ENCODE measurements at places on chromosomes 16 and 17.

DNA sequence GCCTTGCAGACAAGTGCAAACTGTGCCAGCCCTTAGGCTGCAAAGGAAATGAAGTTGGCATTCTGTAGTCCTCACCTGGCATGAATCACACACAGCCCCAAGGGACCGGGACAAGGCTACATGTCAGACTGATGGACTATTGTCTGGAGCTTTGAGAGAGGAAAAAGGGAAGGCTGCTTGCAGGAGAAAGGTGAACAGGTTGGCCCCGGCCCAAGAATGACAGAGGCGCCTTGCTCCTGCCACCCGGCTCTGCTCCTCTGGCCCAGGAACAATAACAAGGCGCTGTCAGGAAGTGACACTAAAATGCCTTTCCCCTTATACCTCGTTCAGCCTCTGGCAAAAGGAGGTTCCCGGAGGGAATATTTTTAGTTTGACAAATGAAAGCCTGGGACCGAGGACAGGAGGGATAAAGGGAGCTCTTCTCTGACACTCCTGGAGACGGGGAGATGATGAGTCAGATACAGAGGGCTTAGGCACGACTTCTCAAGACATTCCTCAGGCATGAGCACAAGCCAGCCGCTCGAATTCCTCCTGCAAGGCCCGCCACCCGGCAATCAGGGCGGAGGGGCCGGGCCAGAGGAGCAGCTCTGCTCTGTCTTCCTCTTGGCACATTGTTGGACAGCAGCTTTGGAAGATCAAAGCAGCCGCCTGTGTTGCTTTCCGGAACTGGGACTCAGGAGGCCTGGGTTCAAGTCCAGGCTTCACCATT lies 105.8 kb downstream of the NOG start:
- no peak for DNase-seq

GRCh38 chr17:77693776-77694175 lies 264.7 kb upstream of the TNRC6C start:
- DNase-seq = no peak

DNA sequence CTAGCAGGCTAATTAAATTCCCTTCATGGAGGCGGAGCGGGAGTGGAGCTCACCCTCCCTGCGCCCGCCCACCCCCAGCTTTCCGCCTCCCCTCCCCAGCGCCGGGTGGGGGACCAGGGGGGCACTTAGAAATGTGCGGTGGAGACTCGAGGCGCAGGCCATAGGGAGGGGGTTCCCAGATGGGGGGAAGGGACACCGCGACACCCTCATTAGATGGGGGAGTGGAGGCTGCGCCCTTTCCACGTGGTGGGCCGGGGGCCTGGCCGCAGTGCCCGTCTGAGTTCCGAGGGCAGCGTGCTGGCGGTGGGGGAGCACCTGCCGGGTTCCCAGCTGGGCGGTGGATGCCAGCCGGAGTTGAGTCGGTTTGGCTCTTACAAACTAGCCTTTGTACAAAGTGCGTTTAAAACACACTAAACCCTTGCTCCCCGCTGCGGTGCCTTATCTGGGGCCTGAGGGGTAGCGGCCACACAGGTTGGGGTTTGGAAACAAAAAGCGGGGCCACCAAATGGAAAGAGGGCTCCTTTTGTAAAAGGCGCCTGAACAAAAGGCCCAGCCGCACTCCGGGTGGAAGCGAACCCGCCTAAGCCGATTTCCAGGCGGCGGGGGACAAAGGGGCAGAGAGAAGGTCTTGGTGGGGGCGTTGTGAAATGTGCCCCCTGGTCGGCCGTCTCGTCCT lies 1.4 kb downstream of the GSE1 start:
- peak; percentile 27 for DNase-seq

DNA sequence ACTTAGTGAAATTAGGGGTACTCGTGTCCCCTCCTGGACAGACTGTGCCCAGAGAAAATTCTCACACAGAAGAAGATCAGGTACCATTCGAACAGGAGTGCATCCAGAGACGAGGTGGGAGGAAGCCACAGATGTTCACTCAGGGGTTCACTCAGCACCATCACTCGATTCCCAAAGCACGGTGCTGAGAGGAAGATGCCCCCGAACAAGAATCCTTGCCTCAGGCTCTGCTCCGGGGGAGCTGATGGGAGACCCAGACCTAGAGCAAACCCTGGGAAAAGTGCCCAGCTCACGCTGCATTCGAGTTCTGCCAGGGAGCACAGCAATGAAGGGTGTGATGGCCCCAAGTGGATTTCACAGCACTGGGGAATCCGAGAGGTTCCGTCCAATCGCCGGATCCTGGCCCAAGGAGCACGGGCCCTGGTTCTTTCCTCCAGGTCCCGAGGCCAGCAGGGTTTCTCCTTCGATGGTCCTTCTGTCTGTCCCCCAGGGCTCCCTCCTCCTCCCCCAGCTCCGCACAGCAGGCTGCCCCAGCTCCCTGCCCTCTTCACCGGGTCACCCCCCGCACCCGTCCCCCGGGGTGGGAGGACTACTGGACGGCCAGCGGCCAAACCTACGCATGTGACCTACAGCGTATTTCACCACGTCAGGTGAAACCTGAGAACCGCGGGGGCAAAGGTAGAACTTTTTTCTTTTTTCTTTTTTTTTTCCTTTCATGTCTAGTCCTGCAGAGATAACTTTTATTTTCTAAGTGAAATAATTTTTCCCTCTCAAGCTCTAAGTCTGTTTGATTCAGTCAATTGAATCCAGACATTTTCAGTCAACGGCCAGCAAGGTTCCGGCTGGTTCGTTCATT lies 10.2 kb upstream of the UBE2I start:
- DNase-seq = no peak

DNA sequence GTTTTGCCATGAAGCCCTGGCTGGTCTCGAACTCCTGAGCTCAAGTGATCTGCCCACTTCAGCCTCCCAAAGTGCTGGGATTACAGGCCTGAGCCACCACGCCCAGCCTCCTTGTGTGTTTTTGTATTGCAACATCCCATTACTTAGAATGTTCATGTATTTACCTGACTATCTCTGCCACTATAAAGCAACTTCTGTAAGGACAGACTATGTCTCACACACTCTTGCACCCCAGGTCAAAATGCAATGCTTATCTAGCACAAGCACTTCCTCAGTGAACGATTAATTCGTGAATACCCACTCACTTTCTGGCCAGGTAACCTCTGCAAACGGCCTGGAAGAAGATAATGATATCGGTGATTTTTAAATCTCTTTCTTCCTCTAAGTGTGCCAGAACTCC lies 82.6 kb downstream of the NDEL1 start:
- no peak for DNase-seq

GRCh38 chr17:68794636-68795434 lies 160.4 kb downstream of the ABCA8 start:
- no peak for DNase-seq

DNA sequence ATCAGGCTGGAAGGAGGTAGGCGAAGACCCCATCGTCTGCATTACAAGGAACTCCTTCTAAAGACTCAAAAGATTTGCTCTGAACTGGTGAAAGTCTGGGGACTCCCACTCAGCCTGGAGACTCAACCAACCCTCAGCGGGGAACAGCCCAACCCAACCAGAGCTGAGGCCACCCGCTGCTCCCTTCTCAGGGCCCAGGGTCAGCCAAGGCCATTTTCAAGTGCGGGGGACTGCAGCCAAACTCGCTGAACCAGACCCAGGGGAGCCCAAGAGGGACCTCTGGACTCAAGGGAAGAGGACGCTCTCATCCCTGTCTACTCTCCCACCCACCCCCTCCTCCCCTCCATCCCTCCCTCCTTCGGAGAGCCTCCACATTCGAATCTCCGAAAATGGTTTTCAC lies 24.1 kb downstream of the XYLT1 start:
- no peak for DNase-seq

GRCh38 chr17:12554251-12554650 lies 111.4 kb upstream of the MYOCD start:
- DNase-seq = no peak

DNA sequence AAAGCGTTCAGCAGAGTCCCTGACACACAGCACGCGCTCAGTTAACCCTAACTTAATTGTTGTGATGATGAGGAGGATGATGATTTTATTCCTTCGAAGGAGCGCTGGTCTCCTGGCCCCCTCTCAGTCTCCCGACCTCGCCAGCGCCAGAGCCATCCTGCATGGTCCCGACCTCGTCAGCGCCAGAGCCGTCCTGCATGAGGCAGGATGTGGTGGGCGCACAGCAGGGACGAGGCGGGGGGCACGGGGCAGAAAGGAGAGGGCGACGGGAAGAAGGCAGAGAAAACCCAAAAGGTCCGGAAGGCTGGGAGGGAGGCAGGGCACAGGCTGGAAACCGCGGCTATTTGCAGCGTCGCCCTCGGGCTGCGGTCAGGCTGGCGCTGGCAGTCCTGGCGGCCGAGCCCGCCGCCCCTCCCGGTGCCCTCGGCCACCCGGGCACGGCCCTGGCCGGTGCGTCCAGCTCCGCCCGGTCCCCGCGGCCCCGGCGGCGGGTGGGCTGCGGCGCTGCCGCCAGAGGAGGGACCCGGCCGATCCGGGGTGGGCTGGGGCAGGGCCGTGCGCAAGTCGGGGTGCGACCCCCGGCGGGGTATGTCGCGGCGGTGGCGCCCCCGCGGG lies 3.0 kb upstream of the TAC4 start:
- no peak for DNase-seq

DNA sequence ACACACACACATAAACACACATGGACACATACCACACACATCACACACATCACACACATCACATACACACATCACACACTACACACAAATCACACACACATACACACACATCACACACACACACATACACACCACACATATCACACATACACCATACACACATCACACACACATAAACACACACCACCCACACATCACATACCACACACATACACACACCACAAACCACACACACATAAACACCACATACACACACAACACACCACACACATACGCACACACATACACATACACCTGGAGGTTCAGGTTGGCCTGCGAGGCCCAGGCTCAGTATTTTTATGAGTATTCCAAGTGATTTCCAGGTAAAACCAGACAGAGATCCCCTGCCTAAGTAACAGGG lies 279.5 kb downstream of the FOXL1 start:
- DNase-seq = no peak

DNA sequence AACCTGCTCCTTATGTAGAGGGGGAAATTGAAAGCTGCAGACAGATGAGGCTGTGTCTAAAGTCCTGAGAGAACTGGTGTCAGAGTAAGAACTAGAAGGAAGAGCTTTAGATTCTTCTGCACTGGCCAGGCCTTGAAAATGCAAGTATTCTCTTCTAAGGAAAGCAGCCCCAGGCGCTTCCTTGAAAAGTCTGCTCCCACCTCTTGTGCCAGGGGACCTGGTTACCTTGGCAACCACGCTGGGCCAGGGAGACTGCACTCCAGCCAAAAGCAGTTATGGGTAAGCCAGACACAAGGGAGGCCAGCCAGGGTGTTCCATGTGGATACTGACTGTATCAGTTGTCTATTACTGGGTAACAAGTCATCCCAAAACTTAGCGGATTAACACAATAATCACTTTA lies 228.6 kb upstream of the SDK2 start:
- DNase-seq = no peak

DNA sequence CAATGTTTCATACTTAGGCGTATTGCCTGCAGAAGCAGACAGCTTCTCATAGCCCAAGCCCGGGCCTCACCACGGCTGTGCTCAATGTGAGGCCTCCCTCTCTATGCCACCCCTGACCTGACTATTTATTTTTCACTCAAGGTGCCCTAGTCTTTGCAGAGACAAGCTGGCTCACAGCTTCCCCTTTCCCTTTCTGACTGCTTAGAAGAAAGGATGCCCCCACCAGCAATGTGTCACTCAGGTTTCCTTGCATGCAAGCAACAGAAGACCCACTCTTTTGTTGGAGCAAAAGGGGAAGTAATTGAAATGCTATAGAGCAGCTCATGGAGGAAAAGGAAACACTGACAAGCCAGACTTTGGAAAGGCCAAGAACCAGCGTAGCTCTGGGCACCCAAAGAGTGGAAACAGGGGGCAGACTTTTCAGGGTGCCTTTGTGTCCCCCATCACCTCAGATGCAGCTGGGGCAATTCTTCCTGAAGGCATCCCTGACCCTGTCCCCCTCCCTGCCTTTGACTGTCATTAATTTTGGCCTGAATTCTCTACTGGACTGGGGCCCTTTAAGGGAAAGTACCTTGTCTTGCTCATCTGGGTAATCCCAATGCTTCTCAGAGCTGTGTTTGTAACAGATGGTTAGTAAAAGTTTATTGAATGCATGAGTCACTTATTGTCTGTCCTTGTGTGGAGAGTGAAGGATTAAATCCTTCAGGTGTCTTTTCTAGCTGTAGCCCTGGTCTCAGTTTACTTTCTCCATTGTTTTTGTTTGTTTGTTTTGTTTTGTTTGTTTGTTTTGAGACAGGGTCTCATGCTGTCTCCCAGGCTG lies 17.8 kb downstream of the RGS9 start:
- DNase-seq = no peak

DNA sequence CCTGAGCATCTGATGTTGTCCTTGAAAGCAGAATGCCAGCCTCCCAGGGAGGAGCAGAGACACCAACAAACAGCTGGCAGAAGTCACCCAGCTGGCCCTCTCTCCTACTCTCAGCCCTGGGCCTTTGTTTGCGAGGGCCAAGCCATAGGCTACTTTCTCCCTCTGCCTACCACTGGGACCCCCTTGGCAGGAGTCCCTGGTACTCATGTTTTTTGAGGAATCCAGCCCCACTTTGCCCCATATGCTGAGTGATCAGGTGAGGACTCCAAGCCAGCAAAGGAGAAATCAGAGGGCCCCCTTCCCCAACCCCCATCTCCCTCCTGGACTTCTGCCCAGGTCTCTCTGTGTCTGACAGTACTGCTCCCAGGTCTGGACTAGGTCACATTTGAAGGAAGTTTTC lies 121.9 kb downstream of the USP31 start:
- no peak for DNase-seq

DNA sequence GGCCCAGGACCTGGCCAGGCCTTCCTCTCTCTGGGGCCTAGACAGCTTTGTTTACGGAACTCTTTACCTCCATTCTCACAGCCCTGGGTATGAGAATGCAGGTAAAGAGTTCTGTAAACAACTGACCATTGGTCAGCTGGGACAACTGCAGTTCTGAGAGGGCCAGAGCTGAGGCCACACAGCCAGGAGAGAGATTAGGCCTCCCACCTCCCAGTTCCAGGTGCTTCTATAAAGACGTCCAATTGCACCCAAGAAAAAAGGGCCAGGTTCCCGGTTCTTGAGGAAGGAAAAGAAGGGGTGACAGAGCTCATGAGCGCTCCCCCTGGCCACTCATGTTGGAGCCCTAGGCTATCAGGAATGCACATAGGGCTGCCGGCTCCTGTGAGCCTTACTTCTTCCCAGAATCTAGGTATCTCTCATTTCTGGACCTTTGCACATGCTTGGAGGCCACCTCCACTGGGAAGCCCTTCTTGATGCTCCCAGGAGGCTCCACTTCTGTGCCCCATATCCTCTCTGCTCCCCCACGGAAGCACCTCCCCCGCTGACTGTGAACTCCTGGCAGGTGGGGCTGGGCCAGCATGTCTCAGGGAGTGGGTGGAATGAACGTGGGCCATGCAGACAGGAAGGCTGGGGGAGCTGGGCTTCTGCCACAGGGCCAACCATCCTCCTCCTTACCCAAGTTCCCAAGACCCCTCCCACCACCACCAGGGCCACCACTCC lies 13.1 kb downstream of the CNGB1 start:
- no peak for DNase-seq

Measured in activated T-cell treated with anti-CD3 and anti-CD28 coated beads, Interleukin-2, amount 50 U/mL, for 1 hour (primary cell).